ENCODE measurements at places on chromosomes 11 and 22.

DNA sequence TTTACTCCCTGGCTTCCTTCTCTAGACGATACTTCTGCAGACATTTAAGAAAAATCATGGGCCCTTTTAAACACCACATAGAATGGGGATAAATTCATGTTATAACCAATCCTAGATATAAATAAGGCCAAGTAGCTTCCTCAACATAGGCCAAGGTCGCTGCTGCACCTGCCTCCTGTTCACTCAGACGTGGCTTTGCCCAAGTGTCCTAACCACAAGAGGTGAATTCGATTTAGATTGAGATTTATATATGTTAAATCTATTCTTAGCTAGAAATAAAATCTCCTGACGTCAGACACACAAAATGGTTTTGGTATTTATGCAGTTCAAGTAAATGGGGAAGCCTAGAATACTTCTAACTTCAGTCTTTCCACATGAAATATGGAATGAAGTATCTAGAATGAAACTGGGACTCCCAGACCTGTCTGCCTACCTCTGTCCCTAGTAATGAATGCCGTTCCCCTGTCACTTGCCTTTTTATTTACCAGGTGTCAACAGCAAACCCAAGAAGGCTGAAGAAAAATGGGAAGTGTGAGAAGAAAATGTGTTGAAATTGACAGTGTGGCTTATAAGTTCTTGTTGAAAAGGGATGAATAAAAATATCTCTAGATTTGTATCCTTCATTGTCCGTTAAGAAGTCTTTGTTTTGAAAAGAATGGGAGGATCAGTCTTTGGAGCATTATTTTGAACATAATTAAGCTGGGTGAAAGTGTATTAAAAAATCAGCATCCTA is 131.8 kb downstream of the HIPK3 start:
- DNase-seq: no peak

GRCh38 chr22:44364751-44365130 is 52.0 kb upstream of the SHISAL1 start:
- peak; percentile 10 for DNase-seq

GRCh38 chr11:63505857-63506528 is at the start of gene LGALS12:
Gene LGALS12 (plus strand): TSS chr11:63506084. CDS start chr11:63506459, 375 bp downstream.
- no peak for DNase-seq

- no peak for DNase-seq
Observed at GRCh38 chr11:131467645-131468394, 97.4 kb downstream of the NTM start.

- no peak for DNase-seq
Observed at GRCh38 chr11:84947970-84948580, 679.1 kb downstream of the DLG2 start.

GRCh38 chr11:70169127-70169526 is 34.0 kb upstream of the FADD start:
- no peak for DNase-seq

DNA sequence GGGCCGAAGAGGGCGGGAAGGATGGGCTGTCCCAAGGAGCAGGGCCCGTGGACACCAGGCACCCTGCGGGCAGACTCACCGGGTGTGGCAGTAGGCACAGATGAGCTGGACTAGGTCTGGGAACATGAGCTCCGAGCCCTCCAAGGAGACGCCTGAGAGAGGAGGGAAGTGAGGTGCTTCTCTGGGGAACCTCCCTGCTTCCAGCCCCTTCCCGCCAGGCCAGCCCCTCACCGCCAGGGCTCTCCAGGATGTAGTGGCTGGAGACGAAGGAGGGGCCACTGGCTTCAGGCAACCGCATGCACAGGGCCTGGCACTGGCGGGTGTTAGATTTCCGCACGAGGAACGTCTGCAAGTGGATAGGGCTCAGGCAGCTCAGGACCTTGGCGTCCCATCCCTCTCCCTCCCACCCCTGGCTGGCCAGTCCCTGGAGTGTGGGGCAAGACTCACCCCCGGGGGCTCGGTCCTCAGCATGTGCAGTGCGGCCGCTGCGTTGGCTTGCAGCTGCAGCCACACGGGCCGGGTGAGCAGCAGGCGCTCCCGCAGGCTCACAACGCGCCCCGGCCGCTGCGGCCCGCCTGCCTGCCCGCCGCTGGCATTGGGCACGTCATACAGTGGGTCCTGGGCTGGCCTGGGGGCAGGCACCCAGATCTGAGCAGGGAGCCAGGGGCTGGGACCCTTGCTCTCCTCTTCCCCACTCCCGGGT is 552 bp downstream of the RIN1 start:
- DNase-seq: no peak

GRCh38 chr22:44071781-44072326 is 47.8 kb downstream of the PARVB start:
- DNase-seq: no peak

GRCh38 chr11:113781682-113782081 is 2.1 kb downstream of the CLDN25 start:
- DNase-seq: no peak

- peak; percentile 76 for DNase-seq
Observed at GRCh38 chr11:8033305-8034105, 46.4 kb downstream of the EIF3F start.

DNA sequence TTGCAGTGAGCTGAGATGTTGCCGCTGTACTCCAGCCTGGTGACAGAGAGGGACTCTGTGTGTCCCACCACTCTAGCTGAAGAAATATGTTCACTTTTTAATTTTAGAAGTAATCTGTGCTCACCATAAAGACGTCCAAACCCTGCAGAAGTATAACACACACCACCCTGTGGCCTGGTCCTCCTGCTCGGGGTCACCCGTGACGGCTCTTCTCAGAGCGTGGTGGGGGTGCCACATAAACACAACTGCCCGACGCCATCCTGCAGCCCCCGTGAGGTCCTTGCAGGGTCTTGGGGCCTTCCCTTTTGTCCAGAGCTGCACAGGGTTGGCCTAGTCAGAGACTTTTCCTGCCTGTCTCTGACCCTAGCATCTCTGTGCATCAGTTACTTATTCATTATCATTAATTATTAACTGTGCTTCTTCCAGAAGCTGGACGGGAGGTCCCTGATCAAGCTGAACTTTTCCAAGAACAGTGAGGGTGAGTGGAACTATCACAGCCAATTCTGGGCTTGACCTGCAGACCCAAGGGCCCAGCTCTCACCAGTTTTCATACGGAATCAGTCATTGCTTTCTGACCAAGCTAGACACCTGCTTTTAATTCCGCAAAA is 8.9 kb downstream of the PPIL2 start:
- DNase-seq: no peak

DNA sequence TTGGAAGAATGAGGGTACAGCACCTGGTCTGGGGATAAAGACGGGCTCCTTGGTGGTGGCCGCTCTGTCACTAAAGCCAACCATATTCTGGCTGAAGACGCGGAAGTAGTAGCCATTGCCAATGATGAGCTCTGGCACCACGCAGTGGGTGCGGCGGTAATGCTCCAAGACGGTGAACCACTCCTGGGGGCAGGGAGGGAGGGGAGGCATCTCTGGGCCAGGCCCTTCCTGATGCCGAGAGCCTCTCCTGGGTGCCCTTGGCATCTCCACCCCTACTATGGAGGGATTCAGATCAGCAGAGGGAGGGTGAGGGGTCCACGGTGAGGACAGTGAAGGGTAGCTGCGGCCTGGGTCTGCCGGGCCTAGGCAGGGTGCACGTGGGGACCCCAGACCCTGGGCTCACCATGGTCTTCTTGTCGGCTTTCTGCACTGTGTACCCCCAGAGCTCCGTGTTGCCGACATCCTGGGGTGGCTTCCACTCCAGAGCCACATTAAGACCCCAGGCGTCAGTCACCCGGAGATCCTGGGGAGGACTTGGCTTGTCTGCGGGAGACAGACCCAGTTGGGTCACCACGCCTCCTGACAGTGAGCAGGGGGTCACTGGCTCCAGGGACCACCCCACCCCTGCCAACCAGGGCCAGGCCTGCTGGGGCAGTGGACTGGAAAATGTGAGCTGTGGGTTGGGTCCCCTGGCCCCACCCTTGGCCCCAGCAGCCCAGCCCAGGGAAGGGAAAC is 19.5 kb downstream of the MYBPC3 start:
- DNase-seq: no peak

- DNase-seq: peak; percentile 83
Observed at GRCh38 chr11:47411884-47412746, 3.7 kb downstream of the SLC39A13 start.

- DNase-seq: no peak
Observed at GRCh38 chr22:45285263-45286058, 712 bp downstream of the UPK3A start.

GRCh38 chr22:38732251-38732815 is 23.5 kb downstream of the SUN2 start:
- DNase-seq: no peak

- no peak for DNase-seq
Observed at GRCh38 chr22:38957046-38957770, at the start of gene APOBEC3A. Gene APOBEC3A (plus strand): TSS chr22:38957609. CDS start chr22:38957692, 83 bp downstream.

DNA sequence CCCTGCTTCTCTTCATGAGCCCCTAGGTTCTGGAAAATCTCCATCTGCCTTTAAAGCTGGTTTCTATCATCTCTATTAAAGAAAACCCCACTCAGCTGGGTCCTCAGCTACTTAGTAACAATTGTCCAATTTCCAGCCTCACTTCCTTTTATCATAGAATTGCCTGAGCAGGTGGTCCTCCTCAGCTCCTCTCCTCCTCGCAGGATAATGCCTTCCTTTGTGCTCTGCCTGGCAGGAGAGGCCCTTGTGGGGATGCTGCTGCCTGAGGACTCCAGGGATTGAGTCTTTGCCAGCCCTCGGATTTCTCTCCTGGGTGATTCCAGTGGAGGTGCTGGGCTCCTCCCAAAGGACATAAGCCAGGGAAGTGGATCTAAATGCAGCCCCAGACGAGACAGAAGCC is 448.3 kb downstream of the INSC start:
- DNase-seq: no peak

DNA sequence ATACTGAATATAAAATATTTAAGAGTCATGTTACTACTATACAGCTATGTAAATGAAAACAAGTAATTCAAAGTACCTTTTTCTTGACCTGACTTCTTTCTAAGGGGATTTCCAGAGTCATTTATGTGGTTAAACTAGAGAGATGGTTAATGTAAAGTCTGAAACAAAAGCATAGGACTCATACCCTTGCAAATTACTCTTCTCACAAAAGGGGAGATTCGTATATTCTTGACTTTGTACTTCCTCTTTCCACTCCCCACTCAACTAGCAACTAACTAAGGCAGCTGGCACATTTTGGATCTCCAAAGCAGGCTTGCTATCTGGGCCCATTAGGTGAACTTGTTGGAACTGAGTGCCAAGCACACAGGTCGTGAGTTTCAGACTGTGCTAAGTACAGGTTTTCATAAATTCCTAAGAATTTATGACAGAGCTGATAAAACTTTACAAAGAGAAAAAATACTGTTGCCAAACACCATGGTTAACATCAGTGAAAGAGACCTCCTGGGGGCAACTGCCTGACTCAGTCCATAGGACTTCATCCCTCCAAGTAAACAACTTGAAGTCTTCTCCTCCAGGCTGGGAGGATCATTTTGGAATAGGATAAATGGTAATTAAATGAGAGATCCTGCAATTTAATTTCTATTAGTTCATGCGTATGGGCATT is 77.0 kb upstream of the DDI1 start:
- no peak for DNase-seq

- no peak for DNase-seq
Observed at GRCh38 chr22:36067235-36067558, 38.6 kb upstream of the RBFOX2 start.

DNA sequence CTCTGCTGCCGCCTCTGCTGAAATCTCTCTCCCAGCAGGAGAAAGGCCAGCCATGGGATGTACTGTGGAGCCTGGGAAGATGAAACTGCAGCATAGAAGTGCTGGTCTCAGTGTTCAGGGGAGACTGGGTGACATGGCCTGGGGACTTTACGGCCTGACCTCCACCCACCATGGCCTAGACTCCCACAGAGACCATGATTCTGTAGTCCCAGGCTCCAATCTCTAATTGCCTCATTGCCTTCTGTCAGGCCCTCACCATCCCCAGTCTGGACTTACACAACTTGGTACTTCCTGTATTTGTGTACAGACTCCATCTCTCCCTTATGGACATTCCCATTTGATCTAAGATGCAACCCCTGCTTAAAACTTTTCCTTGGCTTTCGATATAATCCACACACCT is 43.1 kb downstream of the TRAF6 start:
- no peak for DNase-seq

DNA sequence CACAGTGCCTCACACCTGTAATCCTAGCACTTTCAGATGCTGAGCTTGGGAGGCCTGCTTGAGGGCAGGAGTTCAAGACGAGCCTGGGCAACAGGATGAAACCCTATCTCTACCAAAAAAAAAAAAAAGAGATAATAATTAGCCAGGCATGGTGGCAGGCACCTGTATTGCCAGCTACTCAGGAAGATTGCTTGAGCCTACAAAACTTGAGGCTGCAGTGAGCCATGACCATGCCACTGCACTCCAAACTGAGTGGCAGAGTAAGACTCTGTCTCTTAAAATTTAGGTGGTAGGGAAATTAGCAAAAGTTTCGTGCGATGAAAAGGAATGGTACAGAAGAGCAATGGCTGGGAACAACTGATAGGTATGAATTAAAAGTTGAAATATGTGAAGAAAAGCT is 18.0 kb downstream of the ST13 start:
- DNase-seq: no peak

DNA sequence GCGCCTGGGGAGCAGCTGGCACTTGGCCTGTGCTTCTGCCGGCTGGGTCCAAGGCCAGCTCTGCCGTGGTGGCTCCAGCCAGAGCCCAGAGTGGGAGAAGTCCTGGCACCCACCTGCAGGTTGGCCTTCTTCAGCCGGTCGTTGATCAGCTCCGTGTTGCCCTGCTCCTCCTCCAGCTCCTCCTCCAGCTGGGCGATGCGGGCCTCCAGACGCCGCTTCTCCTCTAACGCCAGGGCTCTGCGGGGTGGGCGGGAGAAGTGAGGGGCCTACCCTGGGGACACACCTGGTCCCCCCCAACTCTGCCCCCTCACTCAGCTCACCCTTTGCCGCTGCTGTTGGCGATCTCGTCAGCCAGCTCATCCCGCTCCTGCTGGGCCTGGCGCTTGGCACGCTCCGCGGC is 32.6 kb downstream of the APOL1 start:
- no peak for DNase-seq

GRCh38 chr11:18463439-18463838 is 7.8 kb downstream of the LDHAL6A start:
- DNase-seq: no peak

- DNase-seq: no peak
Observed at GRCh38 chr11:67030976-67031375, 8.0 kb downstream of the SYT12 start.

DNA sequence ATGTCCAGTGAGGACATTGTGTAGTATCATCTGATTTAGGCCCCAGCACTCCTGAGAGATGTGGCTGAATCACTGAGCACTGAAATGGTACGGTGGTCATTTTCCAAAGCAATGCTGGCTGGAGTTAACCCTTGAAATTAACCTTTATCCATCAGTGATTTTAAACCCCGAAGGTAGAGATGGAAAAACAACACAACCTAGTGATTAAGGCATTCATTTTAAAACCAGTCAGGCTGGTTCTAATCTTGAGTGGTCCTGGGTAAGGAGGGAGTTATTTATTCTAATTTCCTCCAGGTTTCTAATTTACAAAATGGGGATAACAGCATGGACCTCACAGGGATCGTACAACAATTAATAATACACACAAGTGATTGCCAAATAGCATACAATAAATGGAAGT is 6.6 kb upstream of the CSNK2A3 start:
- no peak for DNase-seq

GRCh38 chr11:69881467-69882269 is 62.5 kb upstream of the FGF3 start:
- peak; percentile 46 for DNase-seq

- no peak for DNase-seq
Observed at GRCh38 chr11:102453302-102453695, 734 bp upstream of the TMEM123 start.

- DNase-seq: no peak
Observed at GRCh38 chr22:49267996-49268395, 559.7 kb downstream of the BRD1 start.
